WTC11 (cell line): ENCODE measurements at places on chromosomes 7 and 10. TPM values are rescaled to one million over a fixed set of nuclear protein-coding genes. Genes with fewer than 3 reads are reported as not detected.

- DNase-seq, result no peak
These were observed 316.3 kb upstream of the SORCS1 start for GRCh38 chr10:107480781-107481180.

DNA sequence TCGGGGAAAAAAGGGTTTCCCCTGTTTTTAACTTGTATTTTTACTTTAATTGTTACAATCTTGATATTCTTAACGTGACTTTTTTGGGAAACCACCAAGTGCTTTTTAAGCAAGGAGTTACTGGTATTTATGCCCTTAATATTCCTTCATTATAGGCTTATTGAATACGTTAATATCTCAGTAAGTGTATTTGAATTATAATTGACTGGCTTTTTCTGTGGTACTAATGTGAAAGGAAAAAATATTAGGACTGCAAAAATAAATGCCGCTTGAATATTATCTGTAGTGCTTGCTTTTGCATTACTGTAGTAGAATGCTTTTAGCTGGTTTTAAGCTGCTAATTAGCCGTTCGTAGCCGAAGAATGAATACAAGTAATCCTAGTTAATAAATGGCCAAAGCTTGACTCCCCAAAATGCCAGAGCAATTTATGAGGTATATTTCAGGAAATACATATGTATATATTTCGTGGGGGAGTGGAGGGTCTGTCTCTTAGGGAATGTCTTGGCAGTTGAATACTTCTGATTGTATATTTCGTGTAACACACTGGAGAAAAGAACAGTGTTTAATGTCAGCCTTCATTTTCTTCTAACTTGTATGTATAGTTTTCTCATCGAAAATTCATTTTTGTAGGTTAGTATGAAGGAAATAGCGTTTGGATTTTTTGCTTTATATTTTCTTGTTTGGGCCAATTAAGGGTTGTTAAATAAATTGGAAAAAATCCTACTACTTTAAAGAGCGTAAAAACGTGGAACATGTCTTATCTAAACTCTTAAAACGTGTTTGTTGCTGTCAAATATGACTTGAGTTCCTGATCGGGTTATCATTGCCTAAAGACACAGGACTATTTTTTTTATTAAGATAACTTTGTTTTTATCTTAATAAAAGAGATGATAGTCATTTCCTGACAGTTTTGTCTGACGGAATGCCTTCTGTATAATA lies 1.5 kb downstream of the PDCD4 start:
- DNase-seq, result no peak

- no peak for DNase-seq
These were observed 6.8 kb downstream of the MET start for GRCh38 chr7:116678780-116679179.

DNA sequence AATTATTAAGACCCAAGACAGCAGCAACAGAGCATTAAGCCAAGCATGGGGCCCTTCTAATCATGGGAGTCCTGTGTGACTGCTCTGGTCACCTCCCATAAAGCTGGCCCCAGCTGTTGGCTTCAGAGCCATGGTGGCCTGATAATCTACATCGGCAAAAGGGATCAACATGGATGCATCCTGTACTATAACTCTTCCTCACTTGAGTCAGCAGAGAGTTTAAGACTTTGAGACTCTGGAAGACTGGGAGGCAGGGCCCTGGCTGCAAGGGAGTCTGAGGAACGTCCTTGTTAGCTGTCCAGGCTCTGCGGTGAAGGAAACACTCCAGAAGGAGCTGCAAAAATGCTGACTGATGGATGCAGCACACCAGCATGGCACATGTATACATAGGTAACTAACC lies 95.0 kb upstream of the KIAA1217 start:
- DNase-seq, result no peak

DNA sequence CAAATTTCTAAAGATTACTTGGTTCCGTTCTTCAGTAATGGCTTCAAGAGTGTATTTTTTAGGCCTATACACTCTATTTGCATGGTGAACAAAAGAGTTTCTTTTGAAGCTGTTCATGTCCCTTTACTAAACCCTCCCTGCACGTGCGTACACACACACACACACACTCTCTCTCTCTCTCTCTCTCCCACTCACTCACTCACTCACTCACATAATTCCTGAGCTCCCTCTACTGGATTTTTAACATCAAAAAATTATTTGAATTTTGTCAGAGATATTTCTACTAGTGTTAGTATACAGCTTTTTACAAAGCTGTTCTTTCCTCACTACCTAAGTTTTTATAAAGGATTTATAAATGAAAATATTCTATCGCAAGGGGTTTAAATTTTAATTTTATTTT lies 85.9 kb downstream of the UBE3C start:
- DNase-seq, result no peak

DNA sequence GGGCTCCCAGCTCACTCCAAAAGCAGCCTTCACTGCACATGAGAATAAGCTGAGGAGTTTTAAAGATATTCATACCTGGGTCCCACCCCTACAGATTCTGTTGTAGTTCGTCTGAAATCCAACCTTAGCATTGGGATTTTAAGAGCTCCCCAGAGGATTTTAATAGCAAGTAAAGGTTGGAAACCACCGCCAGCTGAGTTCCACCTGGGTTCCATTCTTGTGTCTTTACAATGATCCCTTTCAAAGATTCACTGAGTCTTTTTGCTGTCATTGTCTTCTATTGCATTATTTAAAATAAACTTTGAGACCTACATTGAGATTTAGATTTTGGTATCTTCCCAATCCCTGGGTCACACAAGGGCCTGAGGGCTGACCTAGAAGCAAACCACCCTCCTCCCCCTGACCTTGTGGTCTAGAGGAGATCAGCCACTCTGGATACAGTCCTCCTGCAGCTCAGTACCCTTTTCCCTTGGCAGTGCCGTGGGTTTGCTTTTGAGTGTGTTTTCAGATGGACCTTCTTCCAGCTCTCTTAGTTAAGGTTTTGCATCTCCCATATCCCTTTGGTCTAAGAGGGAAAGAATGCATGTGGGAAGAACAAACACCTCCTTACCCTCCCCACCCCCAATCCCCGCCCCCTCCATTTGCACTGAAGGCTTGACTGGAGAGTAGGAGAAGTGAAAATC lies 22.6 kb upstream of the SIRT1 start:
- peak; percentile 38 for DNase-seq

DNA sequence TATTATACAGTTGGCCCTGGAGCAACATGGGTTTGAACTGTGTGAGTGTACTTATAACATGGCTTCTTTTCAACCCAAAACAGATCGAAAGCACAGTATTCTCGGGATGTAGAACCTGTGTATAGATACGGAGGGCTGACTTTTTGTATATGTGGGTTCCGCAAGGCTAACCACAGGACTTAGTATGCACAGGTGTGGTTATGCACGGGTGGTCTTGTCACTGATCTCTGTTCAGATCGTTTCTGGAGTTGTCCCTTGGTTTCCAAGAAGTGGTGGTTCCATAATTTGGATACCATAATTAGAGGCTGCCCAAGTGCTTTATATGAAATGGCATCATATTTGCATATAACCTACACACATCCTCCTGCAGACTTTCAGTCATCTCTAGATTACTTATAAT lies 10.9 kb upstream of the BHLHA15 start:
- DNase-seq, result no peak

Gene PNLIPRP2
- 0.28 to 0.76 TPM (median 0.57 TPM) in 3 replicates for total RNA-seq

Gene HSPA12A
- 5.0 to 7.2 TPM (median 5.2 TPM) in 3 replicates for total RNA-seq

DNA sequence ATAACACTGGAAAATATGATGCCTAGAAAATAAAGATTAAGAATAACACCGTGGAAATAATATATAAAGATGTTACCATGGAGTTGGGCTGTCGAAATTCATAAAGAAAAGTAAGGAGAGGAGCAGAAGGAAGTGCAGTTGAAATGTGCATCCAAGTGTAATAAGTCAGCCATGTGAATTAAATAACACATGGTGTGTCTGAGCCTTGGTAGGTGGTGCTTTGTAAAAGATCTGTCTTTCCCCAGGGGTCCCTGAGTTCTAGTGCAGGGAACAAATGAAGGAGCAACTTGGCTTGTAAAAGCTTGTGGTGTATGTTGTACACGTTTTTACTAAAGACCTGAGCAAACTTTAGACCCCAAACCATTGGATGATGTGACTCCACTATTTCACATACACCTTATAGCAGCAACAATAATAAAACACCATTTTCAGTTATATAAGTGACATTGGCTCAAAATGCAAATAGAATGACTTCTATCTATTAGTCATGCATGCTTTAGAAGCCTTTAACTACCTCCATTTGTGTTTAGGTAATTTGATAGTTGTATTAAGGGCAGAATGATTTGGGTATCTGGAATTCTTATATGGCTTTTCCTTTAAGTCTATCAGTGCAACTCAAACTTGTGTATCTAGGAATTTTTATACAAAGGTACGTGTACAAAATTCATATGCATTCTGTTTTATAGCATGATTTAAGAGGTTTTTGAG lies 11.3 kb downstream of the STARD3NL start:
- no peak for DNase-seq

Gene CLRN3
- not detected in 3 replicates for total RNA-seq

- no peak for DNase-seq
These were observed 41.9 kb upstream of the FRMD4A start for GRCh38 chr10:14372606-14373005.

DNA sequence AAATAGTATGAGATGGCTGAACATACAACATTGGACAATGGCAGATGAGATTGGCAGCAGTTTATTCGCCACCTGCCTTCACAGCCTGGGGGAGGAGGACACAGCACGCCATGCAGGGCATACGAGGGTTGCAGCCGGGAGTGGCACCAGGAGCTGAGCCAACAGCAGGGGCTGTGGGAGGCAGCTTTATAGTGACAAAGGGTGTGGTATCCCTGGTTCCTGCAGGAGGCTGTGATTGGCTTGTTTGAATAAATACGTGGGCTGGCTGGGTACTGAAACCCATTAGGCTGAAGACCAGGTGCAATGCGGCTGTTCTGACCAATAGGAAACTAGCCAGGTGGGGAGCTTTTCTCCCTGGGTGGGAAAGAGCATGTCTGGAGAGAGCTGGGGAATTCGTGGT lies 68.9 kb upstream of the LEP start:
- no peak for DNase-seq

DNA sequence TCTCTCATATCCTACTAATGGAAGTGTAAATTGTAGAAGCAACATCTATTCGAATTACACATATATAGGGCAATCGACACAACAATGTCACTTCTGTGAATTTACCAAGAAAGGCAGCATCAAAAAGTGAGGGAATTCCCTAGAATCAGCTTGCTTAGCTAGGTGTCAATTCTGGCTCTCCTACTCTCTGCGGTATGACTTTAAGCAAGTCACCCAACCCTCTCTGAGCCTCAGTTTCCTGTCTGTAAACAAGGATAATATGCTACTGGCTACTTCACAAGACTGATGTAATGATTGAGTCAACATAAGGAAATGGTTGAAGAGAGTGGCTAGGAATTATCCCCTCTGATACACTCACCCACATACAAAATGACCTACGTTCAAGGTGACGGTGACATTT lies 19.4 kb downstream of the CCDC6 start:
- DNase-seq, result no peak

GRCh38 chr10:31320550-31321211 lies 1.7 kb downstream of the ZEB1 start:
- peak; percentile 32 for DNase-seq

Gene CPVL
- 34.2 to 43.8 TPM (median 42.6 TPM) in 3 replicates for total RNA-seq

Gene ICA1
- total RNA-seq, result 31.2 to 36.8 TPM (median 33.4 TPM) in 3 replicates

GRCh38 chr7:144969787-144970186 lies 133.9 kb upstream of the TPK1 start:
- DNase-seq, result no peak

Gene GRK5
- 1.9 to 2.3 TPM (median 2.2 TPM) in 3 replicates for total RNA-seq

DNA sequence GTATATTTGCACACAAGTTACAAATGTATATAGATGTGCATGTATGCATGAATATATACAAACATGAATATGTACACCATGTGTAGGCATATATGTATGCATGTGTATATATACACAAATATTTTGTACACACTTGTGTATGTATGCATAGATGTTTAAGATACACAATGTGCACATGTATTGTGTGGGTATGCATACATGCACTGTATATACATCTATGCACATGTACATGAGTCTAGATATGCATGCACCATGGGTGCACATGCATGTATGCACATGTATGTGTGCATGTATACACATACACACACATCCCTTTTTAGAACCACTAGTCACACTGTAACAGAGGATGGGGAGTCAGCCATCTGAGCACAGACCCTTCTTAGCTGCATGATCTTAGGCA lies 249.4 kb downstream of the COBL start:
- DNase-seq, result no peak

- DNase-seq, result no peak
These were observed 82.2 kb downstream of the MRPL32 start for GRCh38 chr7:43014406-43014805.

GRCh38 chr10:34834274-34834673 lies 19.2 kb upstream of the PARD3 start:
- DNase-seq, result no peak

DNA sequence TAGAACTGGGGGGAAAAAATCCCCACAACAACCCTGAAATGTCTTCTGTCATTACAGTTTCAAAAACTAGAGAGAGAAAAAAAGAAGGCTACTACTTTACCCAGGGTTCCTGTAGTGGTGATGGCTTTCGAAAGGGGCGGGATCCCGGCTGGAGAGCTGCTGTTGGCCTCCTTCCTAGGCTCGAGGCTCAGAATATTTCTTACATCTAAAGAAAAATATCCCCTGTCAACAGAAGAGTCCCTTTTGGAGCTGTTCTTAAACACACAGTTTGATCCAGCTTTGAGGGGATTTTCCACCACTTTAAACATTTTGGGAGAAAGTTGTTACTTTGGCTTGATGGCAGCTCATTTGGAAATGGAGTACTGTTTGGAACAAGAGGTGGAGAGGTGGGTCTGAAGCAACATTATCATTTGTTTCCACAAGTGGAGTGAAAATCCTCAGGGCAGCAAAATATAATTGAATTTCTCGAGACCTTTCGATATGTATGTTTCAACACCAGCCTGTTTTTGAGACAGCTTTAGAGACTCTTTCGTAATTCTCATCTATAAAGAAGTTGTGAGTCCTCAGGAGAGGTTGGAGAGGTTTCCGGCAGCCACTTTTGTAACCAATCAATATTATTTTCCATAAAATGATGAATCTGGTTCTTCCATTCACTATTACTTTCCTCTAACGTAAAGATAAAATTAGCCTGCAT lies 5.1 kb downstream of the HOXA13 start:
- no peak for DNase-seq

Gene NDUFA5
- 69.1 to 77.0 TPM (median 72.9 TPM) in 3 replicates for total RNA-seq

GRCh38 chr7:39085590-39086049 lies 107.9 kb downstream of the POU6F2 start:
- peak; percentile 20 for DNase-seq

DNA sequence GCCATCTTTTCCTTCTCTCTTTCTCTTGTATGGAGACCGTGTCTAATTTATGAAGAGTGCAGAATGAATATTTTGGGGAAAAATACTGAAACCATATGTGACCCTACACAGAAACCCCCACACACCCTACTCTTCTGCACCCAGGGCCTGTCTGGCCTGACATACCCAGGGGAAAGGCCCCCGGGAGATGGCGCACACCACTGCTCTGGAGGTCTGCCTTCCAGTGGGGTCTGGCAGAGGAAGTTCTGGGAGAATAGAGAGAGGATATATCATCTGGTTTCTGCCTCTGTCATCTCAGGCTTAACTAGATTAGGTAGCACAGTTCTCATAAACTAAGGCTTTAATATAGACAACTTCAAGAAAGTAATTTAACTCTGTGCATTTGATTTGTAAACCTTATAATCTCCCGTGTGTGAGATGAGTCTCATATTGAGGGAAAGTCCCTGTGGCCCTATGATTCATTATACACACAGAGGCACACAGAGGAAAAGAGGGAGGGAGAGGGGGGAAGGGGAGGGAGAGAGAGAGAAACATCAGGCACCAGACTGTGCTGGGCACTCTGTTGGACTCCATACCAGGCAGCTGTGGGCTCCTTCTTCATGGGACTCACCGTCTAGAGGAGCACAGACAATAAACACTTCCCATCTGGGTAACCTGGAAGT lies 123.3 kb downstream of the AOAH start:
- DNase-seq, result no peak
